ENCODE measurements at places on chromosomes 3 and 15. TPM values are rescaled to one million over a fixed set of nuclear protein-coding genes. Genes with fewer than 3 reads are reported as not detected.
A peak's percentile ranks its signal among the peaks of the same experiment; 100 is the strongest.

DNA sequence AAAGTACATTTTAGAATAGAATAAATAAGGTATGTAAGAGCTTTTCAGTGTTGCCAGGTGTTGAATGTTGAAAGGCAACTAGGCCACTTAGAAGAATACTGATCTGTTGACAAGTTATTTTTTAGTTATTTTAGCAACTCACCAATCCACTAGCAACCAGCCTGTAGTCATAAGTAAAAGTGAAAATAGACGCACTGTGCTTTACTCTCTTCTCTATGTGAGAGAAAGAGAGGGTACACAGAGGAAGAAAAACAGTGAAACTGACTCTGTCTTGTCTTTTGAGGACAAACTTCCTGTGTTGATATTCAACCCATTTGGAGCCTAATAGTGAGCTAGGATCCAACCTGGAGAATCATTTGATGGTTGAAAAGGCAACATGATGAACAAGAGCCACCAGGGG, 327.1 kb upstream of the GOLIM4 start:
- no peaks in the 10 kb centered on the region for H3K36me3 ChIP-seq
- no peaks in the 10 kb centered on the region for H3K27me3 ChIP-seq
- H3K27ac ChIP-seq: no peak overlapping the region

DNA sequence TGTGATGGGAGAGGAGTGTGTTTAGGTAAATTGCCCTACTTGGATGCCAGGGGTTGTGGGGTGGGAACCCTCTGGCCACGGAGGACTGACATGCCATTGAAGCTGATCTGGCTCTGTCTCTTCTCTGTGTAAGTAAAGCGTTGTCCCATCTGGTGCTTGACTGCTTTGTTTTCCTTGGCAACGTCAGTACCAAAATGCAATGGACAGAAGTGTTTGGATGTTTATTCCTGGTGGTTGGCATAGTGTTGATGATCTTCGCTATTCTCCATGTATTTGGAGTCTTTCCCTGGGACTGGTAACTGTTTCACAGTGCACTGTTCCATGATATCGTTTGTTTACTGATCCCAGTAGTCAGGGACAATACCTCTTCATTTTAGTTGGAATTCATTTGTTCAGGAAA, 130.5 kb upstream of the MCTP2 start:
- H3K27ac ChIP-seq: no peak overlapping the region
- H3K36me3 ChIP-seq: no peaks in the 10 kb centered on the region
- no peak overlapping the region for H3K4me3 ChIP-seq
- DNase-seq: no peak
- H3K4me1 ChIP-seq: no peaks in the 10 kb centered on the region
- H3K27me3 ChIP-seq: no peaks in the 10 kb centered on the region

TM4SF4 gene
- not detected for total RNA-seq

DNA sequence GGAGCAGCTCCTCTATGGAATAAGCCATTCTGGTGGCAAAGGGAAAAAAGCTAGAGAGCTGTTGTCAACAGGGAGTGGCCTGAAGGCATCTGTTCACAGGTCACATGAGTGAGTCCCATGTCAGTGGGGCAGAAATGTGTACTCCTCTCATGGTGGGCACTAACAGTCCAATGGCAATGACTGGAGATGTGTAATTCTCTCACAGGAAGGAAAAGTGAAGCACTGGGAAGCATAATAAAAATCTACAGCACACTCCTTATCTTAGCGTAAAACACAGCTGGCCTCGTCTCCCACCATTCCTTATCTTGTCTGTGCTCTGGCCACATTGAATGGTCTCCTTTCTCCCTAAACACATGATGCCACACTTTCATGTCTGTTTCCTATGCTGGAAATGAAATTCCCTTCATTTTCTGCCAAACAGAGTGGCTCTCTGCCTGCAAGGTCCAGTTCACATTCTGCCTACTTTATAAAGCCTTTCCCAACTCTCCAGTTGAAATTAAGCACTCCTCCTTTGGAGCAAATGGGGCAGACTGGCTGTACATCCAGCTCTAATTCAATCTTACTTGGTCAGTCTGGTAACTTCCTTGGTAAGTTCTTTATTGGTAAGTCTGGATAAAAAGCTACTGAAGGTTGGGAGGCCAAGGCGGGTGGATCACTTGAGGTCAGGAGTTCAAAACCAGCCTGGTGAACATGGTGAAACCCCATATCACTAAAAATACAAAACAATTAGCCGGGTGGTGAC, 139.8 kb downstream of the RPL22L1 start:
- DNase-seq: no peak
- H3K27me3 ChIP-seq: no peaks in the 10 kb centered on the region

DNA sequence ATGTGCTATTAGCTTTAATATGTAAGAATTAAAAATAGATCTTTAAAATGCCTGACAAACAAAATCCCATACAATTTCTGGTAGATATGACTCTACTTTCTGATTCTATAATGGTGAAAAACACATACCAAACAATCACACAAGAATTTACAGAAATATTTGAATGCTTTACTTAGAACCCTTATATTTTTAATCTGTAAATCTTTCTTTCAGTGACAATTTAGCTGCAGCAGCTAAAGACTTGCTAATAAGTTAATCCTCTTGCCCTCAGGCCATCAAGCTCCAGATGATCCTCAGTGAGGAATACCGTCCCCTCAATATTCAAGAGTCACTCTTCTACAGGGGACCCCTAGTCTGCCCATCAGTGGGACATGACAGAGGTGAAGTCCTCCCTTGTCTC, 55.6 kb downstream of the C3orf80 start:
- H3K4me3 ChIP-seq: no peak overlapping the region
- no peaks in the 10 kb centered on the region for H3K27me3 ChIP-seq
- no peaks in the 10 kb centered on the region for H3K4me1 ChIP-seq
- H3K27ac ChIP-seq: no peak overlapping the region
- no peak for DNase-seq

- no peak overlapping the region for H3K27ac ChIP-seq
- no peaks in the 10 kb centered on the region for H3K36me3 ChIP-seq
- no peak for DNase-seq
- no peak overlapping the region for H3K4me3 ChIP-seq
- no peaks in the 10 kb centered on the region for H3K27me3 ChIP-seq
Measured at GRCh38 chr3:107578091-107578490, 55.3 kb downstream of the BBX start.

DNA sequence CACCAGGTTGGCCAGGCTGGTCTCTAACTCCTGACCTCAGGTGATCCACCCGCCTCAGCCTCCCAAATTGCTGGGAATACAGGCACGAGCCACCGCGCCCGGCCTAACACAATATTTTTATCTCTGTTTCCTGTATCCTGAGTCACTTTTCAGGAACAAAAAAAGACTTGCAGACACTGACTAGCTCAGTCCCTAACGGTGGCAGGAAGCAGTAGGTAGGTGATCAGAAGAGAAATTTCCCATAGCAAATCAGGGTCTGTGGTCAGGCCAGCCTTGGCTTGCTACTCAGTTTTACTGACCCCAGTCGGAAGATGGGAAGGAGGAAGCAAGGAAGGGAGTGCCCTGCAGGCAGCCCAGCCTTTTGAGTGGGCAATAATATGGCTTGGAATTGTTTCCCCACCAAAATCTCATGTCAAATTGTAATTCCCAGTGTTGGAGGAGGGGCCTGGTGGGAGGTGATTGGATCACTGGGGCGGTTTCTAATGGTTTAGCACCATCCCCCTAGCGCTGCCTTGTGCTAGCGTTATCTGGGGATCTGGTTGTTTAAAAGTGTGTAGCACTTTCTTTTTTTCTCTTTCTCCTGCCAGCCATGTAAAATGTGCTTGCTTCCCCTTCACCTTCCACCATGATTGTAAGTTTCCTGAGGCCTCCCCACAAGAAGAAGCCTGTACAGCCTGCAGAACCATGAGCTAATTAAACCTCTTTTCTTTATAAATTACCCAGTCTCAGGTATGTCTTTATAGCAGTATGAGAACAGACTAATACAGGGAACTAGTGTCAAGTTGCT, 19.5 kb upstream of the CDCP1 start:
- no peak overlapping the region for H3K27ac ChIP-seq
- H3K4me3 ChIP-seq: no peak overlapping the region
- H3K4me1 ChIP-seq: peaks cover 31% of the 10 kb centered on the region
- H3K27me3 ChIP-seq: no peaks in the 10 kb centered on the region

GRCh38 chr15:52710708-52711389, 31.7 kb upstream of the ATOSA start:
- H3K36me3 ChIP-seq: no peaks in the 10 kb centered on the region
- DNase-seq: no peak
- H3K4me1 ChIP-seq: no peaks in the 10 kb centered on the region
- H3K27ac ChIP-seq: no peak overlapping the region
- no peaks in the 10 kb centered on the region for H3K27me3 ChIP-seq
- H3K4me3 ChIP-seq: no peak overlapping the region

DNA sequence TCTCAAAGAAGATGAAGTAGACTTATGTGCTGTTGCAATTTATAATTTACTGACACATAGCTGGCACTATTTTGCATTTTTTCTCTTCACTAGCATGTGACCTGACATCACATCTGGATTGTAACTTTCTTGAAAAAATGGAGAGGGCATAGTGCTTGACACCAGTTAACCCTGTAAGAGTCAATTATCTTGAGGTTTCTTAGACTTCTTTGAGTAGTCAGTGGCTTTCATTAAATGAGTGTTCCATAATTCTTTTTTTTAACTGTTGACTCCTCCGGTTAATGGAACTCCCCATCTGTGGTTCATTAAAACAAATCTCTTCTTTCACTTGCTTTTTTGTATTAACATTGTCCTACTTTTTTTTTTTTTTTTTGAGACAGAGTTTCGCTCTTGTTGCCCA, 16.9 kb upstream of the PRKCI start:
- no peak overlapping the region for H3K27ac ChIP-seq
- no peak for DNase-seq
- H3K27me3 ChIP-seq: peaks cover 3% of the 10 kb centered on the region
- no peaks in the 10 kb centered on the region for H3K36me3 ChIP-seq

DNA sequence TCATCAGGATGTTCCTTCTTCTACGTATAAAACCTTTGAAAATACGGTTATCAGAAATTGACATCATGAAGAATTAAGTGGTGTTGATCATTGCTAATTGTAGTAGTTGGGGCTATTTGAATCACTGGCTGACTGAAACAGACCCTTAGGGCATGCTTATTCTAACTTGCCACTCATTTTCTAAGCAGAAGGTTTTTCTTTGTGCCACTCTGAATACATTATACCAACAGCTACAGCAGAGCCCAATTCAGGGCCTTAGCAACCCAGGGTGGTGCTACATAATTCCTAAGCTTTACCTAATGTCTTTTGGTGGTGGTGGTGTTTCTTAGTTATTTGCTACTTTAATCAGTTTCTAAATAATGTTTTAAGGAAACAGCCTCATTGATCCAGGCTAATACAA, 524.2 kb downstream of the NLGN1 start:
- no peaks in the 10 kb centered on the region for H3K27me3 ChIP-seq
- no peaks in the 10 kb centered on the region for H3K4me1 ChIP-seq
- H3K27ac ChIP-seq: no peak overlapping the region
- H3K4me3 ChIP-seq: no peak overlapping the region
- no peaks in the 10 kb centered on the region for H3K36me3 ChIP-seq

DNA sequence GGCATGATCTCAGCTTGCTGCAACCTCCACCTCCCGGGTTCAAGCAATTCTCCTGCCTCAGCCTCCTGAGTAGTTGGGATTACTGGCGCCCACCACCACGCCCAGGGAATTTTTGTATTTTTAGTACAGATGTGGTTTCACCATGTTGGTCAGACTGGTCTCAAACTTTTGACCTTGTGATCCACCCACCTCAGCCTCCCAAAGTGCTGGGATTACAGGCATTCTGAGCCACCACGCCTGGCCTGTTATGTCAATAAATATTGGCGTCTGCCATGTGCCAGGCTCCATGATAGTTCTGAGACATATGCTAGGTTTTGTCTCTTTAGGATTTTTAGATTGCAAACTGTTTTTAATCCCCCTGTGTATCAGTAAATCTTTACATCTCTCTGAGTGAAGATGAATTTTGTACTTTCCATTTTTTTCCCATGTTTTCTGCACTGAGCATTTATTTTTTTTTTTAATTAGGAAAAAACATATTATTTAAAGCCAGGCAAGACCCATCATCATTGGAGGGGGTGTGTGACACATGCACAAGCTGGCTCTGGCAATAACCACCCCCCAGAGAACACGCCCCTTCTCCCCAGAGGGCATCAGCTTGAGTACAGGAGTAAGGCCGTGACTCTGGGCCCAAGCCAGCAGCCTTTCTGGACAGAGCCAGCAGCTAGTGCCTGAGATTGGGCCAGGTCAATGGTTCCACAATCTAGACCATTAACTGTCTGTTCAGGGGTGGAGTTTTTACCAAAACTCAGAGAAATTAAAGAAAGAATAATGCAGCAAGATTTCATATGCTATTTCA, 51.0 kb upstream of the ATP1B3 start:
- DNase-seq: no peak
- H3K4me1 ChIP-seq: no peaks in the 10 kb centered on the region
- H3K27me3 ChIP-seq: no peaks in the 10 kb centered on the region
- H3K27ac ChIP-seq: no peak overlapping the region
- H3K4me3 ChIP-seq: no peak overlapping the region

MORC1 gene
- total RNA-seq: not detected

- H3K27ac ChIP-seq: no peak overlapping the region
- no peaks in the 10 kb centered on the region for H3K4me1 ChIP-seq
Measured at GRCh38 chr15:41465822-41466421, 27.8 kb upstream of the ITPKA start.

SOX2 gene
- total RNA-seq: 5.2 TPM

- peaks cover 51% of the 10 kb centered on the region for H3K27me3 ChIP-seq
- DNase-seq: no peak
- H3K36me3 ChIP-seq: no peaks in the 10 kb centered on the region
Measured at GRCh38 chr3:128523591-128523990, 30.6 kb upstream of the GATA2 start.

- H3K27ac ChIP-seq: peak overlapping the region; percentile 88
- peaks cover 4% of the 10 kb centered on the region for H3K36me3 ChIP-seq
- H3K4me1 ChIP-seq: peaks cover 47% of the 10 kb centered on the region
- no peak overlapping the region for H3K4me3 ChIP-seq
- H3K27me3 ChIP-seq: no peaks in the 10 kb centered on the region
Measured at GRCh38 chr3:42037318-42037945, 53.7 kb upstream of the TRAK1 start.

PRSS50 gene
- total RNA-seq: not detected

- H3K36me3 ChIP-seq: peaks cover 12% of the 10 kb centered on the region
- H3K27me3 ChIP-seq: no peaks in the 10 kb centered on the region
- no peak overlapping the region for H3K27ac ChIP-seq
- no peak overlapping the region for H3K4me3 ChIP-seq
- no peaks in the 10 kb centered on the region for H3K4me1 ChIP-seq
Measured at GRCh38 chr3:48960841-48961413, 29.1 kb upstream of the P4HTM start.

DNA sequence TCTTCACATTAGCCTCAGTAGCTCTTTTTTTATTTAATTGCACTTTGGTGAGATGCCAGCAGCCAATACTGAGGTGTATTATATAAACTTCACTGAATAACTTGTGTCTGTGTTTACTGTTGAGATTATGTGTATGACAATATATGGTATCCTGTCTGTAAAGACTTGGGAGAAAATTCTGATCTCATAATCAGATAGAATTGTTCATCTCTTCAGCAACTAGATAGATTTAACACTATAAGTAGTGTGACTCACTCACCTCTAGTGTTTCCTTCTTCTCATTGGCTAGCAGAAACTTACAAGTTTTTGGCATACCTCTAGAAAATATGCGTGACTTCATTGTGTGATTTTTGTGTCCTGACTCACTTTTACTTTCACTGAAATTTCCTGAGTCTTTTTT, 67.6 kb upstream of the TGFBR2 start:
- peak overlapping the region; percentile 90 for H3K27ac ChIP-seq
- H3K4me1 ChIP-seq: peaks cover 18% of the 10 kb centered on the region
- H3K27me3 ChIP-seq: no peaks in the 10 kb centered on the region
- no peak overlapping the region for H3K4me3 ChIP-seq

Measured in astrocyte (in vitro differentiated cells and primary cell).